ENCODE measurements at places on chromosomes 12 and 14.
A peak's percentile ranks its signal among the peaks of the same experiment; 100 is the strongest.

DNA sequence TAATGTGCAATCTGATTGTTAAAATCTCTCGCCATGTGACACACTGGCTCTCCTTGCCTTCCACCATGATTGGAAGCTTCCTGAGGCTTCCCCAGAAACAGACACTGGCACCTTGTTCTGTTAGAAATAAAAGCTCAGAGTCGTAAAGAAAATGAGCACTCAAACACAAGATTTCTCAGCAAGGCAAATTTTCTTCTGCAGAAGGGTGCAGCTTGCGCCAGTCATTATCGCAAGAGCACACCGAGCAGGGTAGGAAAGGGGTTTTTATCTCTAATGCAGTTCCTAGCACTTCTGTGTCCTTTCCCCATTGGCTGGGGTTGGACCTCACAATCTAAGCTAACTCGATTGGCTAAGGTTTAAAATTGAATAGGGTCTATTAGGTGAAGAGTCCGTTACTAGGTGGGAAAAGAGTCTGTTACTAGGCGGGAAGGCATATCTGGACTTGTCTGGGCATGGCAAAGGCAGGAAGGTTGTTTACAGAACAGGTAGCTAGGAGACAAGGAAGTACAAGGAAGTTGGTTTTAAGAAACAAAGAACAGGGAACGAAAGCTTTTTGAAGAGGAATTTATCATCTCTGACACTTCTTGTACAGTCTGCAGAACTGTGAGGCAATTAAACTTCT lies 62.6 kb upstream of the BICD1 start:
- DNase-seq, result peak; percentile 64

DNA sequence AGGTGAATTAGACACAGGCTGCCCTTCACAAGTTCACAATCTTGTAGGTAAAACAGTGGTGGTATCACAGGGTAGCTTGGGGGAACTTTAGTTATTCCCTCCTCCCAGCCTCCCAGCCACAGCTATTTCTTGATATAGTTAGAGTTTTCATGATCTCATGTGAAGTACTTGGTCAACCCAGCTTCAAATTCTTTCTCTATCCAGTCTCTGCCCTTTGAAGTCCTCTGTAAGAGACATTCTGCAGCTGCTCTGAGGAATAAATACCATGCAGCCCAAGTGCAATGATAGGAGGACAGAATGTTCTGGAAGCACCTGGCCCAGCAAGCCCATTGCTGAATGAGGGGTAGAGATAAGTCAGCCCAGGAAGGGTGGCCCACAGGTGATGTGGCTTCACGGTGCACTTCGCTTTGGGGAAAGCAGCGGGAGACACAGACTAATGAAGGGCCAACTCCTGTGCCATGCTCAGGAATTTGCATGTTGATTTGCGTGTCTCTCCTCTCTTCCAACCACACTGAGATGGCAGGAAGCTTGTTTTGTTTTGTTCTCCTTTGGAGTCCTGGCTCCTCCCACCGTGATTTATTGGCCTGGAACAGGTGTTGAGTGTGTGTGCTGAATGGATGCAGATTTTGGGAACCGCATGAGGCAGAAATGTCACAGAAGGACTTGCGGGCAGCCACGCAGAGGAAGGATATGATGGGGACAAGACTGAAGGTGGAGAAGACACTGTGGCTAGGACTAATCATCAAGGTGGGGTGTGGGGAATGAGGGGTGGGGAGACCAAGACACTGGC lies 8.0 kb upstream of the TXNRD1 start:
- DNase-seq, result no peak

- DNase-seq, result no peak
Measured at GRCh38 chr12:24821691-24822090, 127.2 kb downstream of the BCAT1 start.

GRCh38 chr12:2284857-2285256 lies 232.1 kb downstream of the CACNA1C start:
- DNase-seq, result peak; percentile 90

Data from KBM-7 (cell line).